Osteoblast (primary cell): ENCODE measurements at places on chromosomes 16 and 17. TPM values are rescaled to one million over a fixed set of nuclear protein-coding genes. Genes with fewer than 3 reads are reported as not detected.
A peak's percentile ranks its signal among the peaks of the same experiment; 100 is the strongest.

The RNF213 gene
- total RNA-seq = 134 and 143 TPM in 2 replicates

DNA sequence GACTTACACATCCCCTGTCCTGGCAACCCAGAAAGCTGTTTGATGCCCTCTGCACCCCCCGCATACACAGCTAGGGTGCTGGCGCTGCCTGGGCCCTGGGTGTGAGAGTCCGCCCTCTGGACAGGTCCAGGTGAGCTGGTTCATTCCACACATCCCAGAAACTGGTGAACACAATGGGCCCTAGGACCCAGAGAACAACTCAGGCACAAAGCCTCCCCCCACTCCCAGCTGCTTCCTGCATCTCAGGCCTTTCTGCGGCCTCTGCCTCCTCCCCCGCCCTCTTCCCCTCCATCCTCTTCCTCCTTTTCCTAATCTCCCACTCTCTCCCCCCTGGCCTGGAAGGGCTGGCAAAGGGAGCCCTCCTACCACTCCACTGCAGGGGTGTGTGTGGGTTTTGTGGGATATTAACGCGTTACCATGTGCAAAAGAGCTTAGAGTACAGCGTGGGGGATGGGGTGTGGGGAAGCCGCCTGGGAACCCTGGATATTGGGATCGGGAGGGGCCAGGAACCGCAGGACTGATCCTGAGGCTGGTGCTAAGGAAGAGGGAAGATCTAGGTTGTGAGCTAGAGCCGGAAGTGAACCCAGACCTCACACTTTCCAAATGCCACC, 1.6 kb upstream of the PPP1R9B start:
- peak; percentile 99 for DNase-seq

The TPSG1 gene
- total RNA-seq = not detected in 2 replicates

- DNase-seq = peak; percentile 94
These were observed 70.9 kb downstream of the PLXDC1 start for GRCh38 chr17:39080421-39081078.

The KRT12 gene
- total RNA-seq = not detected in 2 replicates

GRCh38 chr16:25786748-25787147, 95.0 kb downstream of the HS3ST4 start:
- DNase-seq = no peak

- DNase-seq = no peak
These were observed 136.0 kb upstream of the TNRC6C start for GRCh38 chr17:77822302-77823030.

DNA sequence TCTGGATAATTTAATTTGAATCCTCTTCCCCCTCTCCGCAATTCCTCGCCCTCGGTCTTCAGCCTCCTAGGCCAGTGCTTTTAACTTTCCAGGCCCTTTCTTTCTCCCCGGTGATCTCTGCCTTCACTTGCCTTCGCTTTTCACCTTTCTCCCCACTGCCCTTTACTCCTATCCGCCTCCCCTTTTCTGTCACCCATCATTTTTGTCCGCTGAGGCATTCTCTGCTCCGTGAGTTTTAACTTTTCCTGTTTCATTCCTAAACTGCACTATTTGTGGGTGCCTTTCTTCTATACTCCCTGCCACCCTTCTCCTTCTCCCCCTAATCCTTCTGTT, 729 bp downstream of the LONP2 start:
- DNase-seq = no peak

DNA sequence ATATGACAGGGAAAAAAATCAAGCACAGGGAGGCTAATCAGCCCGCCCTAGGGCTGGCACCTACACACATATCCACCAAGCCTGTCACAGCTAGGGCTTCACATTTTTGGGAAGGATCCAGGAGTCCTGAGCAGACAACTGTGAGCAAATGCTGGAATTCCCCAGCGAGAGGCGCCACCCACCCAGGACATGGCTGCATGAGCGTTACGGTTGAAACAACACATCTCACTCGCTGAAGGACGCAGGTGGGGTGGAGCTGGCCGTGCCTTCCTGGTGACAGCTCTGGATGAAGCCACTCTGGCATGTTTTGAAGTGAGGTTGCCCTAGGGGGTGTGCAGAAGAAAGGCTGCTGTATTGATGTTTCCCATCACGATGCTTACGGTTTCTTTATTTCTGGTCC, 315.1 kb upstream of the EEF2KMT start:
- no peak for DNase-seq
